ENCODE measurements at places on chromosomes 4 and X. TPM values are rescaled to one million over a fixed set of nuclear protein-coding genes. Genes with fewer than 3 reads are reported as not detected.

Gene SLC25A43
- 16.0 TPM for total RNA-seq

Gene SORCS2
- 7.4 TPM for total RNA-seq

Gene CTSO
- 16.6 TPM for total RNA-seq

Gene PRAF2
- 20.4 TPM for total RNA-seq

Gene FOXR2
- not detected for total RNA-seq

Gene GRSF1
- 60.7 TPM for total RNA-seq

Gene CLNK
- total RNA-seq = 0.73 TPM

Gene PRR32
- not detected for total RNA-seq

Gene RAI2
- total RNA-seq = 23.2 TPM

Gene NAA11
- not detected for total RNA-seq

Gene UGT2B11
- total RNA-seq = not detected
